ENCODE measurements at places on chromosomes 16 and 17. TPM values are rescaled to one million over a fixed set of nuclear protein-coding genes. Genes with fewer than 3 reads are reported as not detected.

The COTL1 gene
- 295 TPM for total RNA-seq

The CSHL1 gene
- not detected for total RNA-seq

The ITGA2B gene
- 0.05 TPM for total RNA-seq

The SP6 gene
- 0.46 TPM for total RNA-seq

The DCXR gene
- total RNA-seq = 104 TPM

The PRR35 gene
- not detected for total RNA-seq

The CDH11 gene
- total RNA-seq = 26.9 TPM

The FNDC8 gene
- not detected for total RNA-seq

The UNC13D gene
- 138 TPM for total RNA-seq

The TEX19 gene
- not detected for total RNA-seq

The PSMD3 gene
- total RNA-seq = 229 TPM

The NOB1 gene
- total RNA-seq = 21.0 TPM

The TP53TG3C gene
- not detected for total RNA-seq

The CDRT4 gene
- total RNA-seq = not detected

The C17orf67 gene
- total RNA-seq = 1.8 TPM

Measured in A172 (cell line).